ENCODE measurements at places on chromosomes 1 and 21.
A peak's percentile ranks its signal among the peaks of the same experiment; 100 is the strongest.

GRCh38 chr21:16863908-16864307, 648.9 kb upstream of the CXADR start:
- DNase-seq: no peak

GRCh38 chr1:54804471-54805132, 3.5 kb upstream of the TTC22 start:
- DNase-seq: no peak

DNA sequence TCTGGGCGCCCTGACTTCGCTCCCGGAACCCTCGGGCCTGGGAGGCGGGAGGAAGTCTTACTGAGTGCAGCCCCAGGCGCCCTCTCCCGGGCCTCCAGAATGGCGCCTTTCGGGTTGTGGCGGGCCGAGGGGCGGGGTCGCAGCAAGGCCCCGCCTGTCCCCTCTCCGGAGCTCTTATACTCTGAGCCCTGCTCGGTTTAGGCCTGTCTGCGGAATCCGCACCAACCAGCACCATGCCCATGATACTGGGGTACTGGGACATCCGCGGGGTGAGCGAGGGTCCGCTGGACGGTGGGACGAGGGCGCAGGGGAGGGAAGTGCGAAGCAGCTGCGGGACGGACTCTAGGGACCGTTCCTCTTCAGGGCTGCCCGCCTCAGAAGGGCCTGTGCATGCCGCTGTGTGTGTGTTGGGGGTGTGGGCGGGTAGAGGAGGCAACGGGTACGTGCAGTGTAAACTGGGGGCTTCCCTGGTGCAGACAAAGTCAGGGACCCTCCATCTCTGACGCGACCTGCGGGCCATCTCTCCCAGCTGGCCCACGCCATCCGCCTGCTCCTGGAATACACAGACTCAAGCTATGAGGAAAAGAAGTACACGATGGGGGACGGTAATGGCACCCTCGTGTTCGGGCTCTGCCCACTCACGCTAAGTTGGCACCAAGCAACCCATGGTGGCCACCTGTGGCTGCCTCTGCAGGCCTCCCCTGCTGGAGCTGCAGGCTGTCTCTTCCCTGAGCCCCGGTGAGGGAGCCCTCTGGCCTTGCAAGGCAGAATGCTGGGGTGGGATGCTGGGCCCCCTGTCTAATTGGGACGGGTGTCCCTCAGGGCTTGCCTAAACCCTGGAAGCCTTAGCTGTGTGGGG, at the start of gene GSTM1:
Gene GSTM1, plus strand, starts transcription at position 177 of the 859 bp plus-strand sequence. Its CDS starts 57 bp downstream, at position 234.
- no peak for DNase-seq

- no peak for DNase-seq
Observed at GRCh38 chr1:53345996-53346813, 18.3 kb upstream of the LRP8 start.

DNA sequence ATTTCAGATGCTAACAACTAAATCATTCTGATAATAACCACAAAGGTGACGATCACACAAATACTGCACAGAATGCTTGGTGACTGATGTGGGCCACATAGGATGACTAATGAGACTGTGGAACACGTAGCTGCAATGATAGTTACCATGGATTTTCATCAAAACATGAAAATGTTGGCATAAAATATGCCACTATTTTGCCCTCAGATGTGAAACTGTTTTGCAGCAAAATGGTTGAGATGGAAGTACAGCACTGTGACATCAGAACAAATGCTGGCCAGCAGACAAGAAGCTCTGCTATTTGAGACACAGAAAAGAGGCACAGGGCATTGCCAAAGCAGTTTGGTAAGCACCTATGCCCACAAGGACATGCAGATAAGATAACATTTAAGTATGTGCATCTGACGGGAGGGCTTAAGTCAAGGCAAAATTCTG, 83.8 kb downstream of the NIBAN1 start:
- DNase-seq: peak; percentile 85

DNA sequence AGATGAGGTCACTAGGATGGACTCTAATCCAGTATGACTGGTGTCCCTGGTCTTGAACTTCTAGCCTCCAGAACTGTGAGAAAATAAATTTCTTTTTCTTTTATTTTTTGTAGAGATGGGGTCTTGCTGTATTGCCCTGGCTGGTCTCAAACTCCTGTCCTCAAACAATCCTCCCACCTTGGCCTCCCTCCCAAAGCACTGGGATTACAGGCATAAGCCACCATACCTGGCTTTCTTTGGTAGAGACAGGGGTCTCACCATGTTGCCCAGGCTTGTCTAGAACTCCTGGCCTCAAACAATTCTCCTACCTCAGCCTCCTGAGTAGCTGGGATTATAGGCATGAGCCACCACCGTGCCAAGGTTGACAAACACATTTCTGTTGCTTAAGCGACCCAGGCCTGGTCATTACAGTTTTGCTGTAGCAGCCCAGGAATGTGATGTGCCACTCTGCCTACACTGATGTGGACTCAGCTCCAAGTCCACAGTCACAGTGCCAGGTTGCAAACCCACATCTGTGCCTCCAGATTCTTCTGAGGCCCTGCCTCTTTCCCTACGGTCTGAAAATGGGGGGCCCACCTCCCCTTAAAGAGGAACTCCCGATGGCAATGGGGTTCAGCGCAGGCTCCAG, 15.9 kb downstream of the PYCR2 start:
- no peak for DNase-seq

DNA sequence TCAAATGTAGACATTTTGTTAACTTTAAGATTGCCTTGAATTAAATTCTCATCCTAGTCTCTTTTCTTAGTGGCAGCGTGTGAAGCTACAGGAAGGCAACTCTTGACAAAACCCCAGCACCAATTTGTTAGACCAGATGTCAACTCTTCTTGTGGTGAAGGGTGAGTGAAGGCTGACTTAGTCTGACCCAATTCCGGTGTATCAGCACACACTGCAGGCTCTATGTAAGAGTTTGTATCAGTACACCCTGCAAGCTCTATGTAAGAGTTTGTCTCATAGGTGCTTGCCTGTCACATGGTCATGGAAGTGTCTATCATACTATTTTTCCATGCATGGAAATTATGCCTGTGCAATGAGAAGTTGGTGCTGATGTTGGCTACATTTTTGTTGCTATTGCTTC, 16.8 kb downstream of the CR2 start:
- peak; percentile 36 for DNase-seq

DNA sequence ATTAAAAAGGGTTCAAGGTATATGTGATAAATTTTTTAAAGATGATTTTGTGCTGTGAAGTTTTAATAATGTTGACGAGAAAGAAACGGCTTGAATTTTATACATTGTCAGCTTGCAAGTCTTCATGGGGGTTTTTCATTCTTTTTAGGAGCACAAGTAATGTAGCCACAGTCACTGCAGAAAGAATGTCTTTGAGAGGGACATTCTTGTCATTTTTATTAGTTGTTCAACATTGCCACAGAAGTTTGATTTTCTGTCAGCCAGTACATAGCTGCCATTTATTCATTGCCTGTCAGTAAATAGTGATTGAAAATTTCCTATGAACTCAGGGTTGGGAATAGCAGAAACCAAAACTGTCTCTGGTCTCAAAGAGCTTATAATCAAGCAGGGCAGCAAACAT, 156.3 kb downstream of the DHRS3 start:
- DNase-seq: no peak

DNA sequence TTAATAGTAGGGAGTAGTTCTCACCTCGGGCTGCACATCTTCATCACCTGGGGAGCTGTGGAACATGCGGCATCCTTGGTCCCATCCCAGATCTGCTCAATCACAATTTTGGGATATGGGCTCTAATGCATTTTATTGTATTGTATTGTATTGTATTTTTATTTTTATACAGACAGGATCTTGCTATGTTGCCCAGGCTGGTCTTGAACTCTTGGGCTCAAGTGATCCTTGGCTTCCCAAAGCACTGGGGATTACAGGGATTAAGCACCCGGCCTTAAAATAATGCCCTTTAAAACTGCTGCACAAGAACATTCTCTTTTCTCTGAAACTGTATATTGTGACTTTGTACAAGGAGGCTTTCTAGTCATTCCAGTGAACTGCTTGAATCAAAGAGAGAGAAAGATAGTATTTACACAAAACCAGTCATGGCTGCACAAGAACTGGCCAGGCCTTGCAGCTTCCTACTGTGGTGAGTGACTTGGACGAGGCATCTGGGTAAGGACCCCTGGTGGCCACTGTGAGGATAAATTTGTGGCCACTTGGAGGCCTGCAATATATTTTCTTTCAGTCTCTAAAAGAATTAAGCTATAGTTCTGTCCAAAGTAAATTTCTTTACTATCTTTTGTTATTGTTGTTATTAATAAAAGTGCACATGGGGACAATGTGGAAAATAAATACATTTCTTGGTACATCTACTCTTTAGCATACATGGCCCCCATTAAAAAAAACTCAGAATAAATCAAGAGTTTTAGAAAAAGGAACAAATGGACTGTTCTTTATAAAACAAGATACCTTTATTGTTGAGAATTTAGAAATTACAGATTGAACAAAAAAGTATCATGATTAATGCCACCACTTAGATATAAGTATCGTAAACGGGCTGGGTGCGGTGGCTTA, 48.0 kb downstream of the TBCE start:
- peak; percentile 76 for DNase-seq

DNA sequence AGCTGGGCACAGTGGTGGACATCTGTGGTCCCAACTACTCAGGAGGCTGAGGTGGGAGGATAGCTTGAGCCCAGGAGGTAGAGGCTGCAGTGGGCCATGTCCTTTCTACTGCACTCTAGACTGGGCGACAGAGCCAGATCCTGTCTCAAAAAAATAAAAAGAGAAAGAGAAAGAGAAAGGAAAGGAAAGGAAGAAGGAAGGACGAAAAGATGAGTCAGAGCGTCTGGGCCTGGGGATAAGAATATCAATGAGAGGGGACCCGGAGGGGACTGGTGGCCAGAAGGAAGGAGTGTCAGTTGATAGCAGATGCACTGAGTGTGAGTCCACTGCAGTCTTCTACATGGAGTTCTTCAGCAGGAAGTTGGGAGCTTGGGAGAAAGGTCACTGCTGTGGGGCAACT, 75.6 kb downstream of the SYT6 start:
- DNase-seq: no peak

GRCh38 chr1:212242288-212242984, 42.8 kb upstream of the PPP2R5A start:
- no peak for DNase-seq

DNA sequence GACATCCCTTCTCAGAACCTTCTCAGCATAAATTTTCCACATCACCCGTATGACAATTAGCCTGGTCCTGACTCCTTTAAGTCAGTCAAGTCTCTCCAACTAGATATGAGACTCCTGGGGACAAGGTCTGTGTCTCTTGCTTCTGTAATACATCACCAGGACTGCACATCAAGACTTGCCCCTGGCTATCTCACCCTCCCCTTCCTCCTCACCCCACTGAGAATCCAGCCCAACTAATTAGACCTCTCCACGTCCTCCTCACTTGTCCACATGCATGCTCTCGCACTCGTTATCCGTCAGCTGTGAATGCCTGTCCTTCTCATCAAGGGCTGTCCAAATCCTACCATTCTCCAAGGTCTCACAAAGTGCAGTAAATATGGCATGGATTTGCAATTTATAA, 542.8 kb downstream of the PTPRU start:
- no peak for DNase-seq

- peak; percentile 62 for DNase-seq
Observed at GRCh38 chr1:172638885-172639831, 19.7 kb upstream of the FASLG start.

GRCh38 chr1:22428672-22429071, 23.0 kb upstream of the ZBTB40 start:
- peak; percentile 60 for DNase-seq

GRCh38 chr21:15604413-15604812, 125.4 kb upstream of the USP25 start:
- DNase-seq: no peak

DNA sequence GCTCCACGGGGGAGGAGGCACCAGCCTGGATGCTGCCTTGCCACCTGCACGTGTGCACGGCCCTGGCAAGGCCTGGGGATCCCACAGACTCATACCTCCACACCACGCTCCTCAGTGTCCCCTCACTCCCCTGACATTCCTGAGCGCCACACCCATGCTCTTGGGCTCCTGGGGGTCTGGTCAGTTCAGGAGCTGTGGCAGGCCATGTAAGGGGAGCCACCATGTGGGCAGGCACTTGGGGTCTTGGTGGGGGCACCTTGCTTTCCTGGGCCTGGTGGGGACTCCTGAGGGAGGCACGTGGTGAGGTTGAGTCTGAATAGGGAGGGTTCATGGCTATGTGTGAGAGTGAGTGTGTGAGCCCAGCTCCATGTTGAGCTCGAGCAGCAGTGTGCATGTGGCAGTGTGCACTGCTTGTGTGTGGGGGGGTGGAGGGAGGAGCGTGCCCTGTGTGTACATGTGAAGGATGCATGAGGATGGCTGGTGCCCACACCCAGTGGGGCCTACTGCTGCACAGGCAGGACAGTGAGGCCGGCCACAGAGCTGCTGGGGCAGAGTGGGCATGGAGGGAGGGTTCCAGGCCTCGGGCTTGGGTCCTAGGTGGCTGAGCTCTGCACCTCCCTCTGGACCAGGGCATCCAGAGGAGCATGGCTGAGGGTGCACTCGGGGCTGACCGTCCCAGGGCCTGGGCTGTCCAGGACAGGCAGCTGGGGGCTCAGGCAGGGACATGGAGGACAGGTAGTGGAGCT, 1.6 kb downstream of the GJC2 start:
- no peak for DNase-seq

DNA sequence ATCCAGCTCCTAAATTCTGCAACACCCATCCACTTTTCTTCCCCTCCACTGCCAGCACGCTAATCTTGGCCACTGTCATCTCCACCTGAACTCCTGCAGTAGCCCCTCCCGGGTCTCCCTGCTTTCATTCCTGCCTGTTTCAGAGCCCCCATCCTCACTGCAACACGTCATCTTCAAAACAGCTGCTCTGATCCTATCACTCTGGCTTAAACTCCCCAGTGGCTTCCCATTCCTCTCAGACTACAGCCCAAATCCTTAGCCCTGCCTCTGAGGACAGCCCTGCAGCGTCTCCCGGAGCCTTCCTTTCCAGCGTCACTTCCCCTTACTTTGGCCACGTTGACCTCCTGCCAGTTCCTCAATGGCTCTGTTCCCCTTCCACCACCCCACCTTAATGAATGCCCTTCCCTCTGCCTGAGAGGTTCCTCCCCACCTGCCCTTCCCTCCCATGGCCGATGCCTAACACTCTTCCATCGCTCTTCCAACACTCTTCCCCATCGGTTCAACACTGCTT, 22.9 kb upstream of the IFNAR2 start:
- DNase-seq: no peak

GRCh38 chr1:153794624-153795329, 19.6 kb downstream of the SLC27A3 start:
- no peak for DNase-seq

DNA sequence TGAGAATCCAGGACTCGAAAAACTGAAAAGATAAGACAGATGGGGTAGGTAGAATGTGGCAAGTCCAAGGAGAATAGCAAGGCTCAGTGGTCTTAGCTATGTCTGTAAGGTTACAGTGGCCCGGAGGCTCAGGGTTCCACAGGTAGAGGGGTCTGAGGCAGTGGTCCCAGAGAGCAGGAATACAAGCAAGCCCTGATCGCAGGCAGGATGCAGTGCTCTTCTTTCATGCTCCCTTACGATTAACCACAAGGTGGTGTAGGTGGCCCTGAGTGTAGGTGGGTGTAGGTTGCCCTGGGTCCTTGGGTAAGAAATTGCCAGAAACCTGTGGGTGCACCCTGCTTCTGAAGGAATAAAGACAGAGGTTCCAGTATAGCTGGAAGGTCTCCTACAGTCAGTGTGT, 99.1 kb upstream of the RAB3GAP2 start:
- no peak for DNase-seq

All from CD4-positive, alpha-beta T cell treated with Interleukin-21 for 1 hour (primary cell).